ENCODE measurements at places on chromosomes 3 and 15.

DNA sequence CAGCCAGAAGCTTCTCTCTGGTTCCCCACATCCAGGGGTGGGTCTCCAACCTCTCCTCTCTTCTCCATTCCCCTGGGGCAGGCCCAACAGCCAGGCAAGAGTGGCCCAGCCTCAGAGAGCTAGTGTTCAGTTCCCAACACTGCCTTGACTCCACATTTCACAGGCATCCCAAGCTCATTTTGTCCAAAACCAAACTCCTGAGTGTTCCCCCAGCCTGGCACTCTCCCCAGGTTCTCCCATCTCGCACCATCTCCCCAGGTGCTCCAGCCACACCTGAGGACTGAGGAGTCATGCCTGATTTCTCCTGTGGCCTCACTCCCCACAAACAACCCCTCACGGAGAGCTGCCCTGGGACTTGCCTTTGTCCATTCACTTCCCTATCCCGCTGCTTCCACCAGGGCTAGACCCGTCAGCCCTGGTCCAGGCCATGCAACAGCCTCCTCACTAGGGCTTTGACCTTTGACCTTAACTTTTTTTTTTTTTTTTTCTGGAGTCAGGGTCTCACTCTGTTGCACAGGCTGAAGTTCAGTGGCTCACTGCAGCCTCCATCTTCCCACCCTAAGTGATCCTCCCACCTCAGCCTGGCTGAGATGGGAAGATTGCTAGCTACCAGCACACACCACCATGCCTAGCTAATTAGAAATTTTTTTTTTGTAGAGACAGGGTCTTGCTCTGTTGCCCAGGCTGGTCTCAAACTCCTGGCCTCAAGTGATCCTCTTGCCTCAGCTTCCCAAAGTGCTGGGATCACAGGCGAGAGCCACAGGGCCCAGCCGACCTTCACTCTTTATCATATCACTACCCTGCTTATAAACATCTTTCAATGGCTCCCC lies 3.9 kb upstream of the CSK start:
- no peak for DNase-seq

DNA sequence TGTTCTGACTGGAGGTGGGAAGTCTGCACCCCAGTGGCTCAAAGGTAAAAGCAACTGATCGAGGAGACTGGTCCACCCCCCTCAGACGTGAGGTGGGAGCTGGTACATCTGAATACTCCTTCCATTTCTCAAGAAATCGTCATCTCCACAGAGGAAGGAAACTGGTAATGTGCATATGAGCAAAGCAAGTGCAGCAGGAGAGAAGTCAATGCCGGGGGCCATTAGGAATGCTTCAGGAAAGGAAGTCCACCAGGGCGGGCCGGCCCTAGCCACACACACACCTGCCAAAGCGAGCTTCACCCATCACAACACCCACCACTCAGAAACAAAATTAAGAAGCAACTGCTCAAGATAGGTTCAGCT lies 8.5 kb downstream of the TBC1D2B start:
- DNase-seq = no peak

- DNase-seq = peak; percentile 71
These were observed 544.8 kb downstream of the AGBL1 start for GRCh38 chr15:86624261-86625036.

DNA sequence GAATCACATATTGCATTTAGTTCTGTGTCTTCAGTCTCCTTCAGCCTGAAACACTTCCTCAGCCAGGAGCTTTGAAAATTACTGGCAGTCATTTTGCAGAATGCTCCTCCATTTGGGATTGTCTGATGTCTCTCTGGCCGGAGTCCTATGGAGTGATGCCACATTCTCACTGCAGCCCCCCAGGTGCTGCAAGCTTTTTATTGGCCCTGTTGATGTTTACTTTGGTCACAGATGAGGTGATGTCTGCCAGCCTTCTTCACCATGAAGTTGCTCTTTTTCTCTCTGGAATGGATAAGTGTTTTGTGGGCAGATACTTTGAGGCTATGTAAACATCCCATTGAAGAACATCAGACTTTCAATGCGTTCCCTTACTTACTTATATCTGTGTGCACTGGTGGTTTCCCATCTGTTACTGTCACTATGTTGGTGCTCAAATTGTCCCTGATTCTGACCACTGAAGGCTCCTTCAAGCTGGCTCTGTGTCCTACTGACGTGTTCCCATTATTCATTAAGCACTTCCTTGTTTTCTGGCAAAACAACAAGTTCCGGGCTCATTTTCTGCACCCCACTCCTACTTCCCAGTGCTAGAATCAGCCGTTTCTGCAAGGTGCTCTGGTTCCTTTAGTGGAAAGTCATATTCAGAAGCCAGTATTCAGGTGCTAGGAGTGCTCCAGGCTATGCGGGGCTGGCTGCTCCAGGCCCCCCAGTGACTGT lies 1.4 kb upstream of the CLEC3B start:
- DNase-seq = no peak

DNA sequence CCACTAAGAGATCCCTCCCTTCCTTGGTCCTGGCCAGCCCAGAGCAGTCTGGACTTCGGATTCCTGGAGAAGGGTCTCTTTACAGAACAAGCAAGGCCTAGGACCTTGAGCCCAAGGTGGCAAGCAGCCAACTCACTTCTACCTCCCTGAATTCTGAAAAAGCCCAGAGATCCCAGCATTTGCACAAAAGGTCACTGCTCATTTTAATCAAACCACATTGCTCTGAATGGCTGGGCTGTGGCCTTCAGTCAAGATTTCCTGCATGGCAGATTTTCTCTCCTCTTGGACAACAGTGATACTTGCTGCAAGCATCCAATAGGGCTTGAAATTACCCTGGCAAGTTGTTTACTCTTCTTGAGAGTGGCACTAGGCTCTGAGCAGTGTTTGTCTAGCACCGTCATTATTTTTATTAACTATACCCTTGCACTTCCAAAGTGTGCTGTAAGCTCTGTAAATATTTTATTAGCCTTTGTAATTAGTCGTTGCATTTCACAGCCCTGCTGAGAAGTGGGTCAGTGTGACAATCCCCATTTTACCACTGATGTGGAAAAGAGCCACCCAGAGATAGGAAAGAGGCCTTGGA lies 274.7 kb upstream of the CTNNB1 start:
- DNase-seq = no peak

DNA sequence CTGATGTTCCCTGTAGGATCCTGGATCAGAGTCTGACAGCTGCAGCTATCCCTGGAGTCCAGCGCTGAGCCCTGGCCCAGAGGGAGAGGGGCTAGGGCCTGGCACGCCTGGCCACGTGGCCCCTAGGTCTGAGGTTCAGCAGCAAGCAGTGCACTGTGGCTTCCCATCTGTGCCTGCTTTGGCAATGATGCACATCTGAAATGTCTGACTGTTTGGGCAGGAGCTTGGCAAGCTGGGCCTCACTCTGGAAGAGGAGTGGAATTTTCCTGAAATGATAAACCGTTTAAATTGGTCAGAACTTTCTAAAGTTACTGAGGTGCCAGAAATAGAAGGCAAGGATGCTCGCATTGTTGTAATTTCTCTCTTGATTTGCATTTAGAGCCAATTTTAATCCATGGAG lies 48.8 kb upstream of the MRPS22 start:
- DNase-seq = no peak

DNA sequence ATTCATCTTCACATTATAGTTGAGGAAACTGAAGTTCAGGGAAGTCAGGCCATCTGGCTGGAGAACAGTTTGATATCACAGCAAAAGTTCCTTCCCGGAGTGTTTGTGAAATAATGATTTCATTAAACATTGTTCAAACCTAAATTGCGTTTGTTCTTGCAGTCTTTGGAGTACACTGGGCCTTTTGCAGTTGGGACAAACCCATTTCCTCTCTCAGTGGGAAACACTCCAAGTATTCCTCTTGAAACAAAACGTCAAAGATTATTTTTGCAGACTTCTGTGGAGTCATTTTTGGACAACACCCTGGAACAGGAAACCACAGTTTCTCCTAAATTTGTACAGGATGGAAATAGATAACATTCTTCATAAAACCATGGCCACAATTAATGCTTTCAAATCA lies 287.5 kb downstream of the PTPRG start:
- DNase-seq = peak; percentile 66

GRCh38 chr15:75928680-75929608 lies 25.3 kb downstream of the FBXO22 start:
- DNase-seq = no peak

GRCh38 chr15:60551147-60551780 lies 72.3 kb upstream of the ICE2 start:
- no peak for DNase-seq
